ENCODE measurements at places on chromosomes 2 and 18.

DNA sequence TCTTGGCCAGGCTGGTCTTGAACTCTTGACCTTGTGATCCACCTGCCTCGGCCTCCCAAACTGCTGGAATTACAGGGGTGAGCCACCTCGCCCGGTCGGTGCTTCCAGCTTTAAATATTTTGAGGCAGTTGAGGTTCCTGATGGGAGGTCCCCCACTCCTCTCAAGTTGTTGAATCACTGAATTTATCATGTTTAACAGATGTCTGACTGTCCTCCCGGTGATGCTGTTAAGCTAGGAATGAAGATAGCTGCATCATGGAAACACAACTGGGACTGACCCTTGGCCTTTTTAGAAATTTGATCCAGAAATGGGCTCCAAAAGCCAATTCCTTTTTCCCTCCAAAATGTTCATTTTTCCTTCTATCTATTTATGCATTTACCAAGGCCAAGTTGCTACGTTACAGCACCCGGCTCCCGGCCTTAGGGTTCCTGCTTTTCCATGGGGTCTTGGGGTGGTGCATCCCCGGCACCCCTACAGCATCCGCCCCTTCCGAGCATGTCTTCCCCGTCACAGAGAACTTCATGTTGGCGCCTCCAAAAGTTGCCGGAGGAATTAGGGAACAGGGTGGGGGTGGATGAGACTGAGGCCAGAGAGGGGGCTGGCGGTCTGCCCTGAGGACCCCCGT, 43.9 kb downstream of the PAX8 start:
- no peak for DNase-seq

- no peak for DNase-seq
These were observed 34.2 kb downstream of the MYO7B start for GRCh38 chr2:127569666-127570065.

- no peak for DNase-seq
These were observed 32.5 kb downstream of the INPP5D start for GRCh38 chr2:233092432-233093165.

GRCh38 chr18:74604774-74605173, 7.1 kb downstream of the ZNF407 start:
- DNase-seq, result peak; percentile 83

GRCh38 chr2:217753460-217754200, 249.2 kb downstream of the TNS1 start:
- peak; percentile 39 for DNase-seq

DNA sequence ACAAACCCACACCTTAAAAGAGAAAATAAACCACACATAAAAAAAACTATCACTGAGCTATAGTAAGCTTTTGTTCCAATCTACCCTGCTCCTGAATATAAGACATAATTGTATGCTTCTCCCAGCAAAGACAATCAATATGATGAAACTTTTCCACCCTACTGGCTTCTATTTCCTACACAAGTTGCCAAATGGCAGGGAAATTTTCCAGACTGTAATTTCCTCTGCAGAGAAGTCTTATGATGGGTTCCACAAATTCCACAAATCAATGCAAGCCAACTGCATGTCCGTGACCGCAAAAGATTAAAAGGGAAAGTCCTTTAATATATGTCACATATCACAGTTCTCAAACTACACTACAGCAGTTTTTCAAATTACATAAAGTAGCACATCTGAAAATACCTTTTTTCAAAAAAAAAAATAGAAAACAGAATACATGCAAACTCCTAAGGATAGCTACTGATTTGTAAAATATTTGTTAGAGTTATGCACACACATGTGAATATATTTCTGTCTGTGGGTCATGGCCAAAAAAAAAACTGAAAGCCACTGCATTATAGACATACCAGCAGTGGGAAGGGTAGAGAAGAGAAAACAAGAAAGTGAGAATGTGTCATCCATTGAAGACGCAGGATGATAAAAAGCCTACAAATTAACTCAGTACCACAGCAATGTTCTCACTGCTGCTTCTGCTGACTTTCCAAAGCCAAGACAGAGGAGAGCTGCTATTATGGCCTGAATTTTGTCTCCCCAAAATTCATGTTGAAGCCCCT, 61.4 kb downstream of the RPL31 start:
- peak; percentile 16 for DNase-seq

DNA sequence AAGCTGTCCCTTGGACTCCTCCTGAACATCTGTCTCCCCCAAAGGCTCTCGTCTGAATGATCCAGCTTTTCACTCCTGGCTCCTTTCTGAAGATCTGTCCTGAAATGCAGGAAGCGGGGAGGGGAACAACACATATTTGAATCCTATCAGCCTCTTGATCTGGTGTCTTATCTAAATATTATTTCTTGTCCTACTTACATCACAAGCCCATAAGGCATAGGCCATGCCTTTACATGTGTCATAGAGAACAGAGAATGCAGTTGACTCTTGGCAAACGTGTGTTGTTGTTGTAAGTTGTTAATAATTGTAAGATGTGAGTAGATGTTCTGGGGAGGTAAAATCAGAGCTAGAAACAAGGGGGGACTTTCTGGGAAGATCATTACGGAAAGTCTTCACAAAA, 57.4 kb downstream of the GATA6 start:
- DNase-seq, result peak; percentile 60

GRCh38 chr2:10277293-10278028, 25.2 kb upstream of the HPCAL1 start:
- no peak for DNase-seq

GRCh38 chr2:31581124-31581795, 522 bp upstream of the SRD5A2 start:
- no peak for DNase-seq

DNA sequence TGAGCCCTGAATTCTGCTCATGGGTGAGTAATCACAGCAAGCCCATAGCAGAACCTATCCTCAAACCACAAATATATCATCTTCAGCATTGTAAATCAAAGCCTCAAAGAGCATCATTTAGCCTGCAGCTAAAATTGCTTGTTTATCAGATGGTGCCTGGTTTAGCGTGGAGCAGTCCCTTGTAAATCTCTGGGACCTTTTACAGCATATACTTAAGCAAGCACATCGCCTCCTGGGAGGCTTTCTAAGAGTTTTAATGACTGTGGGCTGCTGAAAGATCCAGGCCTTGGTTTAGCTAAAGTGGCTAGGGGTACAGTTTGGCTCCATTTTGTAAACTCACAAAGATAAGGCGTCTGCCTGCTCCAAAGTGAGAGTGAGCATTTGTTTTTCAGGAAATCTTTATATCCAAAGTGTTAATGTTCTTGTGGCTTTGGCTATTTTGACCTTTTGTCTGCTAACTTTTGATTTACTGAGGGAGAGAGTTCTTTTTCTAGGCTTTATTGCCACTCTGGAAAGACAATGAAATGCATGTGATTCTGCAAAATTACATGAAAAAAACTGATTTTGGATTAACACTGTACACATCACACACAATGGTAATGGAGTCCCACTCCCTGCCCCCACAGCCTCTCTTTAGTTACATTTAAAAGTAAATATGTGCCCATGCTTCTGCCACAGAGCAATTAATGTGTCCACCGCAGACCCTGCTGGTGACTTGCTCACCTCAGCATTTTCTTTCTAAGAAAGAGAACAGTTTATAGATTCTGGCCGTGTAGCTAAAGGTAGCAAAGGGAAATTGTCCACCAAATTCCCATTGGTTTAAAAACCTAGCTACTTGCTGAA, 194.8 kb downstream of the LNPK start:
- no peak for DNase-seq

DNA sequence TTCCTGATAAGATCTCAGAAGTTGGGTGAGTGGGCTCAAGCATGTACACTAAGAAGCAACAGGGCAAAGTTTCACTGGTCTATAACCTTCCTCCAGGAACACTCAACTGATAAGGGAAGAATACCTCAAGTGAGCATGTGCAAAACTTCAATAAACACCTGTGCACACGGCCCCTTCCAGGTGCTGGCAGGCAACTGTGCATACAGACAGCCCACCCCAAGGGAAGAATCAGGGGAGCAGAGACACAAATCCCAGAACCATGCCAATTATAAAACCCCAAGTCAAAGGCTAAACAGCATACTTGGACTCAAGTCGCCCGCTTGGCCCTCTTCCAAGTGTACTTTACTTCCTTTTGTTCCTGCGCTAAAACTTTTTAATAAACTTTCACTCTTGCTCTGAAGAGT, 85.9 kb upstream of the RTN4 start:
- DNase-seq, result no peak

DNA sequence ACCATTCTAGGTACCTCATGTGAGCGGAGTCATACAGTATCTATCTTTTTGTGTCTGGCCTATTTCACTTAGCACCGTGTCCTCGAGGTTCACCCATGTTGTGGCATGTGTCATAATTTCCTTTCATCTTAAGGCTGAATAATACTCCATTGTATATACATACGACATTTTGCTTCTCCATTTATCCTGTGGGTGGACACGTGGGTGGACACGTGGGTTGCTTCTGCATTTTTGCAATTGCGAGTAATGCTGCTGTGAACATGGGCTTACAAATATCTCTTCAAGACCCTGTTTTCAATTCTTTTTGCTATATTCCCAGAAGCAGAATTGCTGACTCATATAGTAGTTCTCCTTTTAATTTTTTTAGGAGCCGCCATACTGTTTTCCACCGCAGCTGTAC, 243.6 kb upstream of the EPAS1 start:
- DNase-seq, result no peak

DNA sequence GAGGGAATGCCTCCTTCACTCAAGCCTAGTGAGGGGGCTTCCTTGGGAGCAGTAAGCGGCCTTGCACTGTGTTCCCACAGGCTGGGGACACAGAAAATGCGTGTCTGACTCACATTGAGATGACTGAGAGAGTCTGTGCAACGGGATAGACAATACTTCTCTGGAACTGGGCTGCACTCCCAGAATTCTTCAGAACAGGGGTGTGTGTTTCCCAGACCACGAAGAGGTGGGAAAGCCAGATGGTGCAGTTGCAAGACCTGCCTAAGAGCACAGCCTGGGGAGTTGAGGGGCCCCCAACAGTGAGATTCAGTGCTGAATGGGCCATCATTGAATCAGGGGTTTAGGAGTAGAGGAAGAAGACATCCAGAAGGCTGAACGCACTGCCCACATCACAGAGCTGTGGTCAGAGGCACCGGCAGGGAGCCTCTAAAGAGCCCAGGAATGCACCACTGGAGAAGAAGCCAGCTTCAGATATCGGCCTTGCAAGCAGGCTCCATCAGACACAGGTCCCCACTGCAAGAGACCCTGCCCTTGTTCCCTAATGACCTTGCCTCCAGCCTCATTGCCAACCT, 36.6 kb upstream of the MRPL19 start:
- DNase-seq, result peak; percentile 26

DNA sequence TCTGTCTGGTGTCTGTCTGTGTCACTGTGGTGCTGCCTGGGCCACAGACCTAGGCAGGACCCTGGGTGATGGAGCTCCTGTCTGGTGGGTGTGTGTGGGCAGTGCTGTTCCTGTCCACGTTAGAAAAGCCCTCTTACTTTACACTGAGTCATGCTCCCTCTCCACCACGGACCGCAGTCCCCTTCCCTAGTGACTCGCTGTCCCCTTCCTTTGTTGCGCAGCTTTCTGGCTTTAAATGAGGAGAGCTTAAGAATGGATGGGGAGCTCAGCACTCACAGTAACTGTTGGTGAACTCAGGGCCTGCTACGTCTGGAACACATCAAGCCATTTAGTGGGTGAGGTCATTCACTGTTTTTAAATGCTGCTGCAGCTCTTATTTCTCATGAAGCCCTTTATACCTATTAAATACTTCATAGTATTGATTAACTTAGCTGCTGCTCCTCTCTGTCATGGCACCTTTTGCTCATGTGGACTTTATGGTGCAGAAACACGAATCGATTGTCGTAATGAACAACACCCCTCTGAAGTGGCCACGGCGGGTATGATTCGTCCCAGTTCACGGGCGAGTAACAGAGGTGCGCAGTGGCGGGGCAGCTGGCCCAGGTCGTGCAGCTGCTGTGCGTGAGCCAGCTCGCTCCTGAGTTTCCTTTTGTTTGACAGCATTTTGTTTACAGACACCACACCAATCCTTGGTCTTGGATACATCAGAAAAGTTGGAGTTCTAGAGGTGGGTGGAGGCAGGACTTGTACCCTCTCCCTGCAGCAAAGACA, 100.4 kb downstream of the LDLRAD4 start:
- no peak for DNase-seq

- DNase-seq, result peak; percentile 11
These were observed 42.5 kb downstream of the FER1L5 start for GRCh38 chr2:96684883-96685576.

- DNase-seq, result no peak
These were observed 1526.0 kb downstream of the LRP1B start for GRCh38 chr2:140604788-140605187.

DNA sequence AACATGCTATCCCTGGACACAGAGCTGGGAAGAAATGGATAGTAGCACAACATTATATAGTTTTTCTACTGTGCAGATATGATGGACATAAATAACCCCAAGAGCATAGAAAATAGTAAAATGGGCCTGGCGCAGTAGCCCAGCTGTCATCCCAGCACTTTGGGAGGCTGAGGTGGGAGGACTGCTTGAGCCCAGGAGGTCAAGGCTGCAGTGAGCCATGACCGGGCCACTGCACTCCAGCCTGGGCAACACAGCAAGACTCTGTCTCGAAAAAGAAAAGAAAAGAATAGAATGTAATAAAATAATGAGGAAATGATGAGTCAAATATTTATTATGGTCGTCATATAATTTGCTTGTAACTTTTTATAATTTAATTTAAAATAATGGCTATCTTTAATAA, 7.5 kb upstream of the GAREM2 start:
- DNase-seq, result no peak

GRCh38 chr18:77077941-77078689, 54.5 kb downstream of the MBP start:
- peak; percentile 90 for DNase-seq

DNA sequence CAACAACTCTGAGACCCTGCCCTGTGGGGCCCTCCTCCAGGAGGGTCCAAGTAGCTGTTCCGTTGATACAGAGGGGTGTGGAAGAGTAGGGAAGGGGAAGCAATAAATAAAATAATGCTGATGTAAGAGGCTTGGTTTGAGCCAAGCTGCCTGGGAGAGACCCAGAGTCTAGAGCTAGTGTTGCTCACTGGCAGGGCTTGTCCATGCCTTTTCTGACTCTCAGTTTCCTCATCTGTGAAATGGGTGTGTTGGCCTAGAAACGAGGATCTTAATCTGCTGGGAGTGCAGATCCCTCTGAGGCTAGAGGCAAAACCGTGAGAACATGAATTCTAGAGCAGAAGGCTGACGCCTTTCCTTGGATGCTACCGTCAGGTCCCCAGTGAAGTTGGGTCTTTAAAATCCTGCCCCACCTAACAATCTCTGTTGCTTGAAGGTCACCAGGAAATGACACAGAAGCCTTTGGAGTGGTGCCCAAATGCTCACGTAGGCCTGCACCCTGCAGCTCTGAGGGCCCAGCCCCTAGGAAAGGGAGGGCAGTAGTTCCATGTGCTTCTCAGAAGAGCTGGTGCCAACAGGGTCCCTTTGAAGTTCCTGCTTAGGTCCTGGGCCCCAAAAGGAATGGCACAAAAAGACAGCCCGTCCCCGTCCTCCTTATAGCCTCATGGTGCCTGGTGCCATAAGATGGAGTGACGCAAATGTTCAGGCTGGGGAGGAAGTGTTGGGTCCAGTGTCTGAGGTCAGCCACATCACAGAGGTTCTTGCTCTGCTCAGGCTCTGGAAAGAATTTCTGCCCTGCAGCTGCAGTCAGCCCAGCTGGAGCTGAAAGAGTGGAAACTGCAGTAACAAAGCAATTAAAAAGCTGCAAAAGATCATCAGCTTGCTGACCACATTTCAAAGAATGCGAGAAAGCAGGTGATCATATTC, 73.2 kb upstream of the SMAD2 start:
- DNase-seq, result peak; percentile 52

Data from iris pigment epithelial cell (primary cell).